Activated CD4-positive, alpha-beta T cell treated with anti-CD3 and anti-CD28 coated beads, Interleukin-2, amount 10 ng/mL, durations not matched to agents 7 days and 5 days (primary cell): ENCODE measurements at places on chromosomes 5 and 9.

- no peak for DNase-seq
Measured at GRCh38 chr9:13990331-13990730, 323.6 kb downstream of the NFIB start.

- no peak for DNase-seq
Measured at GRCh38 chr5:38316544-38317224, 58.3 kb downstream of the EGFLAM start.

GRCh38 chr9:132283863-132284262, 70.9 kb downstream of the SETX start:
- no peak for DNase-seq

GRCh38 chr5:165370794-165371193, 1865.4 kb downstream of the MAT2B start:
- no peak for DNase-seq

- DNase-seq, result no peak
Measured at GRCh38 chr9:2263111-2263510, 248.0 kb downstream of the SMARCA2 start.

DNA sequence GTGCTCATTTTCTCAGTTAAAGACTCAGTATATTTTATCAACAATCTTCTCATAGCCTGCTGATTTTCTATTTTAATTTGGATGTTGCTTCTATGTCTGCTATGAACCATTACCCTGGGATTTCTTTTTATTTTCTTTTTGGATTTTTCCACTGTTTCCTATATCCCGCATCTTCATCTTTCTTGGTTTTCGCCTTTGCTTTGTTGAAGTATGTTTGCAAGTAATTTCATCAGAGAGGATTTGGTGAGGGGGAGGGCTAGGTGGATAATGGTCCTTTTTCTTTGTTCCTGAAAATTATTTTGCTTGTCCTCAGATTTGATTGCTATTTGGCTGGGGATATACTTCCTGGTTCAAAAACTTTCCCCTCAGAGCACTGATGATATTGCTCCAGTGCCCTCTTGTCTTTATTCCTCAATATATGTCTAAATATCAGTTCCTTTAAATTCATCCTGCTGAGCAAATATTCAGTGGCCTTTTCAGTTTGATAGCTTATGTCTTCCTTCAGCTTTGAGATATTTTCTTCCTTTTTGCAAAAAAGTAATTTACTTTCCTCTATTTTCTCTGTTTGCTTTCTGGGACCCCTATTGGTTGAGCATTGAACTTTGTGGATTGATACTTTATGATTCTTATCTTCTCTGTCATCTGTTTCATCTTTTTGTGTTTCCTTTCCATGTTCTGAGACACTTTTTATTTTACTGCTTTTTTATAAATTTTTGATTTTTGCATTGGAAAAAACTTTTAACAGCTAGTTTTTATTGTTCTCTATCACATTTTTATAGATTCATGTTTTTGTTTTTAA, 227.6 kb upstream of the ELL2 start:
- no peak for DNase-seq
